Jurkat, Clone E6-1 (cell line): ENCODE measurements at places on chromosomes 11 and 22.

DNA sequence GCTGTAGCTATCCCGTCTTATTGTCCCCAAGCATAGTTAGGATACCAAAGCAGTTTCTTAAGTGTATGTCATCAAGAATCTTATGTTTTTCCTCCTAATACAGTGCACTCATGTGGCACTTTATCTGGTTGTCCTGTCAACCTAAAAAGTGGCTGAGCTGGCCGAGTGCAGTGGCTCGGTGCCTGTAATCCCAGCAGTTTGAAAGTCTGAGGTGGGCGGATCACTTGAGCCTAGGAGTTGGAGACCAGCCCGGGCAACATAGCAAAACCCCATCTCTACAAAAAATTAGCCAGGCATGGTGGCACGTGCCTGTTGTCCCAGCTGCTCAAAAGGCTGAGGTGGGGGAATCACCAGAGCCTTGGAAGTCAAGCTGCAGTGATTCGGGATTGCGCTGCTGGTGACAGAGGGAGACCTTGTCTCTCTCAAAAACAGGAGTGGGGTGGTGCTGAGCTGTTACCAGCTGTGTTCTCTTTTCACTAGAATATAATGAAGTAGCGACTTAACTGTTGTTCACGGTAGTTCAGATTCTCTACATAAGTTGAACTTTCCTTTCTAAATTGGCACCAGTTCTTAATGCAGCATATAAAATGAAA, 48.1 kb downstream of the EP300 start:
- DNase-seq = no peak

DNA sequence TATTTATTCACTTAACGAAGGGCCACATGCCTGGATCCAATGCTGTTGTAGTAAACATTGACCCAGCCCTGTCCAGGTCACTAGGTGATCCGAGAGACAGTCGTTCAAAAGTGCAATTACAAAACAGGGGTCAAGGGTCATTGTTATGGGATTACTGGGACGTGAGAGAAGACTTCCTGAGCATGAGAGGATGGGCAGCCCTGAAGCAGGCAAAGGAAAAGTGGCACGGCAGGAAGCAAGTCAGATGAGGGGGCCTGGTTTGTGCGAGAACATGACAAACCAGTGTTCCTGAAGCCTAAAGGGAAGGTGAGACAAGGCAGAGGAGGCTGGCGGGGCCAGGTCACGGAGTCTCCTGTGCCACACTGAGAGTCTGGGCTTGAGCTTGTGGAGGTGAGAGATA, 15.8 kb upstream of the MMP20 start:
- no peak for DNase-seq

- DNase-seq = peak; percentile 23
These were observed 846.4 kb downstream of the DLG2 start for GRCh38 chr11:84780689-84781293.

DNA sequence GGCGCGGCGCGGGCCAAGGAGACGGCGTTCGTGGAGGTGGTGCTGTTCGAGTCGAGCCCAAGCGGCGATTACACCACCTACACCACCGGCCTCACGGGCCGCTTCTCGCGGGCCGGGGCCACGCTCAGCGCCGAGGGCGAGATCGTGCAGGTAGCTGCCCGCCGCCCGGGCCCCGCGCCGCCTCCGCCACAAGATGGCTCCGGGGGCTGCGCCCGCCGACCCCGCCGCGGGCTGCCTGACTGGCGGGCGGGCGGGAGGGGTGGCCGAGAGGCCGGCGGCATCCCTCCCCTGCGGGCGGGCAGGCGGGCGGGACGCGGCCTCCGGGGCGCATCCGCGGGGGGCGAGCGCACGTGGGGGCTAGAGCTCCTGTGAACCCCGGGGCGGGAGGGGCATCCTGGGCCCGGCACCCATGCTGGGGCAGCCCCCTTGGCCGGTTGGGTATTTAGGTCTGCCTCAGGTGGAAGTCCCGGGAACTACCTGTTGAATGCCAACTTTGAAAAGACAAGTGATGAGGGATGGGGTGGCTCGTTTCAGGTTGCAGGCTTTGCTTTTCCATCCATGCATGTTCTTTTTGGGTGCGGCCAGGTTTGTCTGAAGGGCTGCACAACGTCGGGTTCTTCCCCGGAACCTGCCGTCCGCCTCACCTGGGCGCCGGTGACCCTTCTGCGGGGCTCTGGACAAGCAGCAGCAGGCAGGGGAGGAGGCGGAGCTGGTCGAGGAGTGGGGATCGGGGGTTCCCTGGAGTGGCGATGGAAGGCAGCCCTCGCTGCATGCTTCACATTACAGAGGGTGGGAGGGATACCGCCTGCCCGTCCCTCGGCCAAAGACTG, 760 bp downstream of the ZNRF3 start:
- DNase-seq = no peak

GRCh38 chr11:128236506-128237498, 350.6 kb downstream of the ETS1 start:
- no peak for DNase-seq

DNA sequence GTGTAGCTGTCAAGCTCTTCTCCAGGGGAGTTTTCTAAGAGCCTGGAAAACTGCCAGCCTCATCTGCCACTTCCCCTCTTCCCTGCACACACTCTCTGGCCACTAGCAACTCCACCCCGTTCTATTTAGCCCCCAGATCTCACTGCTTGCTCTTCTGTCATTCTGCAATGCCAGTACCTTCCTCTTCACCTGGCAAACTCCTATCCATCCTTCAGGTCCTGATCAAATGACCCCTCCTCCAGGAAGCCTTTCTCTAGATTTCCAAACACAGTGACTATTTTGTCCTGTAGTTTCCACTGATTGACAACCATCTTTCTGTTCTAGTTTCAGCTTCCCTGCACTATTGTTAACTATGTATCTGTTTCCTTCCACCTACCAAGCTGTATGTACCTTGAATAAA, 437.7 kb downstream of the SOX6 start:
- no peak for DNase-seq

- no peak for DNase-seq
These were observed 649 bp downstream of the PRRG4 start for GRCh38 chr11:32830413-32830738.

DNA sequence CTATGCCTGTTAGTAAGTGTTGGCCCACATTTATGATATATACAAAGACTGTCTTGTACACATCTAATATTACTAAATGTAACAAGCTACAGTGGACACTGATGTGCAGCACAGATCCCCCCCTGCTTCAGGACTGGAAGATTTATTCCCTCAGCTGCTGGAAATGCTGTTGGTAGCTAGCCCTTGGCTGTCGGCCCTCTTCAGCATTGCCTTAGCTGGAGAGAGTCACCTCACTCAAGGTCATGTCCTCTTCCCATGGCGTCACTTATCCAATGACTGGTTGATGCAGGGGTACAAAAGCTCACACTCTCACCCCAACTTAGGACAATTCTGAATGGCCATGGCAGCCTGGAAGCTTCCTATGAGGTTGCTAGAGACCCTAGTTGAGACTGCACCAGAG, 312.7 kb downstream of the SOX6 start:
- no peak for DNase-seq

DNA sequence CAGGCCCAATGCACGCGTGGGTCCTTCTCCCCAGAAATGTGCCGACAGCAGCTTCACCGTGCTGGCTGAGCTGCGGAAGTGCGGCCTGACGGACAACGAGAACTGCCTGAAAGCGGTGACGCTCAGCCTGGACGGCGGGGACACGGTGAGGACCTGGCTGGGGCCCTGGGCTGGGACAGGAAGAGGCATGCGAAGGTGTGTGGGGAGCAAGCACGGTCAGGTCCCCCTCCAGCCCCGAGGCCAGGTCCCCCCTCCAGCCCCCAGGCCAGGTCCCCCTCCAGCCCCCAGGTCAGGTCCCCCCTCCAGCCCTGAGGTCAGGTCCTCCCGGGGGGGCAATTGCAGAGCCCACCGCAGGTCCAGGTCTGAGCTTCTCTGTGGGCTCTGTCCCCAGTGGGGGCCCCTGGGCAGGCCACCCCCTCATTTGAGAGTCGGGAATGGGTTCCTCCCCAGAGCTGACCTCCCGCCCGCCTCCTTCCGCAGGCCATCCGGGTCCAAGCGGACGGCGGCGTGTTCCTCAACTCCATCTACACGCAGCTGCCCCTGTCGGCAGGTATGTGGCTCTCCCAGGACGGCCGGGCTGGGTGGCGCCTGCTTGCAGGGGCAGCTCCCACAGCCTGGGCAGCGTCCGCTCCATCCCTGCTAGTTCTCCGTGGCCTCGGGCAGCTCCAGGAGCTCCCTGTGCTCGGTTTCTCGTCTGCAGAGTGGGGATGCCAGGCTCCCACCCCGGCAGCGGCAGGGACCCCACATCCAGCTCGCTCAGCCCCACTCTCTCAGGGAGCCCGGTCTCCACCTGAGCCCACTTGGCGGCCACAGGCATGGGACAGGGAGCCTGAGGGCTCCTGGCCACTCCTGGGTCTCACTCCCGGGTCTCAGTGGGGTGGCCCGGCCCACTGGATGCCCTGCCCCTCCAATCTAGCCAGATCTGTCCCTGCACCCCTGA, 7.9 kb downstream of the MUC5B start:
- DNase-seq = no peak

GRCh38 chr11:27505781-27506180, 788 bp downstream of the LIN7C start:
- DNase-seq = peak; percentile 19

DNA sequence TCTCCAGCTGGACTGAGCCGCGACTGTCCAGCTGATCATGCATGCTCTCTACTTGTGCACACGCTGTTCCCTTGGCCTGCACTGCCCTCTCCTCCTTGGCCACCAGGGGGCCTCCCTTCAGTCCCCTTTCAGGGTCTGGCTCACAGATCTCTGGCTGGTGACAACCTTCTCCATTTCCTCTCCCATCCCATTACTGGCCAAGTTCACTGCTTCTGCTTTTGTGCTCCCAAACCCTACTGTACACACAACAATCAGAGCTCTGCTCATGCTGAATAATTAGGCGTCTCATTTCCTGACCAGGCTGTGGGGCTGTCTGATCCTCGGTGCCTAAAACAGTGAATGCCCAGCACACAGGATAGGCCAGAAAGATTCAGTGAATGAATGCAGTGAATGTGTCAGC, 224.0 kb upstream of the NARS2 start:
- peak; percentile 28 for DNase-seq

DNA sequence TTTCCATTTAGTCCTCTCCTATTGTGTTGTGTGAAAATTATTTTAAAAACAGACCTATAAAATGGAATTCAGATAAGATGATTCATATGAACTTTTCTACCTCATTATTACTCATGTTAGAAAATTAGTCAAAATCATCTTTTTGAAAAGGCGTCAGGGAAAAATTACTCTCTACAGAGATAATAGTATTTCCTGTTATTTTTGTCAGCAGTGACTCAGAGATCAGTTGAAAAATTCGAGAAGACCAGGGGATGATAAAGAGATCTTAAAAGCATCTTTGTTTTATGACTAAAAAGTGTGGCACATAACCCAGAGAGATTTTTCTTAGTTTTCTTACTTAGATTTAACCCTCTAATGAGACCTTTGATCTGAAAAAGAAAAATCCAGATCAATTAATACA, 157.9 kb upstream of the CARD18 start:
- no peak for DNase-seq

DNA sequence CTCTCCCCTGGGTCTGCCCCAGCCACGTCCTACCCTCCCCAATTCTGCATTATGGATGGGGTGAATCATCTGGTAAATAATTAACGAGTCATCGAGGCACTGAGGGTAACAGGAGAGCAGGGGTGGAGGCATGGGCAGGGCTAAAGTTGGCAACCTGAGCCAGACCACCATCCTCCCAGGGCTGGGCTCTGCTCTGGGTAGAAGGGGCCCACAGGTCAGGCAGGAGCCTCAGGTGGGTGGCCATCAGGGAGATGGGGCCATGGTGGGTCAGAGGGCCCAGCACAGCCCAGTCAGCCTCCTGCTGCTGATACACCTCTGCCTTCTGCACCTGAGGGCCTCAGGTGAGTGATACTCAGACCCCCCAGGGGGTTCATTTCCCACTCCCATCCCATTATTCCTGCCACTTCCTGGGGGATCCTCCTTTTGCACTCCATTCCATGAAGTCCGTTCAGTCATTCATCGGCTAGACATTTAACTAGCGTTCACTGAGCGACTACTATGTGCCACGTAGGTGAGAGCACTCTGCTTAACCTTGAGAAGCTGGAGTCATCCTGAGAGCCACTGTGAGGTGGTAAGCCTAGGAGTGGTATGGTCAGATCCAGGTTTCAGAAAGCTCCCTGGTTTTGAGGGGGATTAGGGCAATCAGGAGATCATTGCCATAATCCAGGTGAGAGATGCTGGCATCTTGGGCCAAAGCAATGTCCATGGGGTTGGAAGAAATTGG, at the start of gene VSIG10L2:
TSS of gene VSIG10L2 (plus strand) at position 248 of the 724 bp plus-strand sequence. CDS start at position 260, 12 bp downstream.
- DNase-seq = no peak

- DNase-seq = no peak
These were observed 602 bp downstream of the NAT10 start for GRCh38 chr11:34105957-34106504.

GRCh38 chr11:92739491-92739890, 230.0 kb upstream of the MTNR1B start:
- DNase-seq = no peak

DNA sequence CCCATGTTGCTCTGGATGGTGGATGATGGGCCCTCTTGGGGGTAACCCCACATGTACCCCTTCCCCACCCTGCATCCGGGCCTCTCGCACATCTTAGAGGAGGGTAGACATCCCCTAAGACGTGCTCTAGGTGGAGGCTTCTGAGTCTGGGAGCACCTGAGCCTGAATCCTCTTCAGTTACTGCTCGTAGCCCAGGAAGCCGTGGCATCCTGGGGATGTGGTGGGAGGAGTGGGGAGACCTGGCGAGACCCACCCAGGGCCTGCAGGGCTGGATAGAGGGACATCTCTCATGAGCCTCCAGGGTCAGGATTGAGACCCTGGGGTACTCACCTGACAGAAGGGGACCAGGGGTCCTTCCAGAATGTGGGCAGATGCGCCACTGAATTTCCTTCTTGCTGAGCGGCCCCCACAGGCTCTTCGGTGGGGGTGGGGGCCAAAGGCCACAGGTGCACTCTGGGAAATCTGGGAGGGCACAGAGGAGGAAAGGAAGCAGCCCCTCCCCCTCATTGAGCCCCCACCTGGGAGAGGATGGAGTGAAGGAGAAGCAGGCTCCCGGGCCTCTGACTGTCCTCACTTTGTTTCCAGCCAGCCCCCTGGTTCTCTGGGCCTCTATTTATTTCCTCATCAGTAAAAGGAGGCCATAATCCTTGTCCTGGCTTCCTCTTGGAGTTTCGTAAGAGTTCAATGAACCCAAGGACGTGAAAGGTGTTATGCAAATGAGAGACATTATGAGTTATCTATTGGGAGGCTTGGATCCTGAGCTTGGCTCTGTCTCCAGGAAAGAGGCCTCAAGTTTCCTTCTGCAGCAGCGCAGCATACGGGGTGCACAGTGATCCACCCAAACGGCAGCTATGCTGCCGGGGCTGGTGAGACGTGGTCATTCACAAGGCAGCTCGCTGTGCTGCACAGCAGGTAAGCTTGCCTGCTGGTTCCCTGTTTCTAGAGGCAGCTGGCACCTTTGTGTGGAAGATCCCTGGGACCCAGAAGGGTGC, 31.2 kb downstream of the KCNJ4 start:
- no peak for DNase-seq

- DNase-seq = no peak
These were observed 31.1 kb downstream of the OR6Q1 start for GRCh38 chr11:58061813-58062212.

- no peak for DNase-seq
These were observed 50.6 kb downstream of the FAM181B start for GRCh38 chr11:82683029-82683428.

- DNase-seq = no peak
These were observed 25.1 kb downstream of the RTN4RL2 start for GRCh38 chr11:57485217-57485990.
